ENCODE measurements at places on chromosomes 16 and 17.
A peak's percentile ranks its signal among the peaks of the same experiment; 100 is the strongest.

DNA sequence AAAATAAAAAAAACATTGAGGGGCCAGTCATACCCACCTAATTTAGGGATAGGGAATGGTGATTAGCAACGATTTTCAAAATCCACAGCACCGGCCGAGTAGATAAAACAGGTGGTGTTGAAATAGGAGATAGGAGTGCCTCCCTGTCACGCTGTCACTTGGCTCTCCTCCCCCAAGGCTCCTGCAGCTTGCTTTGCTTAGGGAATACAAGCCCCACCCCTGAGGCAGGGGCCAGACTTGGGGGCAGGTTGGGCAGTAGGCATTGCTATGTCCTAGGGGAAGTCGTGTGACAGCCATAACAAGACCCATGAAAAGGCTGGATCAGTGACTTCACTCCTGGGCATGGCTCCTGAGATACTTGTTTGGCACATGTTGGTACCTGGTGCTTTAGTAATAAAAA is 25.8 kb downstream of the POLR2A start:
- ATAC-seq, result no peak

GRCh38 chr16:54140057-54140787 is 146.4 kb downstream of the IRX3 start:
- no peak for ATAC-seq

DNA sequence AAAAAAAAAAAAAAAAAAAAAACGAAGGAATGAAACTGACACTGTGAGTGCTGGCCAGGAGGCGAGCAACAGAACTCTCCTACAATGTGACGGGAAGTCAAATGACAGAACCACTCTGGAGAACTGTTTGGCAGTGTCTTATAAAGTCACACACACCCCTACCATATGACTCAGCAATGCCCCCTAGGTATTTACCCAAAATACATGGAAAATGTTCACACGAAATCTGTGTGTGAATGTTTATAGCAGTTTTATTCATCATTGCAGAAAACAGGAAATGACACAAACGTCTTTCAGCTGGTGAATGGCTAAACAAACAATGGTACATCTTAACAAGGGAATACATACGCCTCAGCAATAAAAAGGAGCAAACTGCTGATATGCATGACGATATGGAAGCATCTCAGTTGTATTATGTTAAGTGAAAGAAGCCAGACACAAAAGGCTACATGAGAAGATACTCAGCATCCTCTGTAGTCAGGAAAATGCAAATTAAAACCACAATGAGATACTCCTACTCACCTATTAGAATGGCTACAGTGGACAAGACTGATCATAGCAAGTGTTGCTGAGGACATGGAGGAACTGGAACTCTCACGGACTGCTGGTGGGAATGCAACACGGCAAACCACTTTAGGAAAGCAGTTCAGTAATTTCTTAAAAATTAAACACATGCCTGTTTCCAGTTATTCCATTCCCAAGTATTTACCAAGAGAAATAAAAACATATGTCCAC is 74.7 kb downstream of the TBC1D16 start:
- ATAC-seq, result peak; percentile 52

DNA sequence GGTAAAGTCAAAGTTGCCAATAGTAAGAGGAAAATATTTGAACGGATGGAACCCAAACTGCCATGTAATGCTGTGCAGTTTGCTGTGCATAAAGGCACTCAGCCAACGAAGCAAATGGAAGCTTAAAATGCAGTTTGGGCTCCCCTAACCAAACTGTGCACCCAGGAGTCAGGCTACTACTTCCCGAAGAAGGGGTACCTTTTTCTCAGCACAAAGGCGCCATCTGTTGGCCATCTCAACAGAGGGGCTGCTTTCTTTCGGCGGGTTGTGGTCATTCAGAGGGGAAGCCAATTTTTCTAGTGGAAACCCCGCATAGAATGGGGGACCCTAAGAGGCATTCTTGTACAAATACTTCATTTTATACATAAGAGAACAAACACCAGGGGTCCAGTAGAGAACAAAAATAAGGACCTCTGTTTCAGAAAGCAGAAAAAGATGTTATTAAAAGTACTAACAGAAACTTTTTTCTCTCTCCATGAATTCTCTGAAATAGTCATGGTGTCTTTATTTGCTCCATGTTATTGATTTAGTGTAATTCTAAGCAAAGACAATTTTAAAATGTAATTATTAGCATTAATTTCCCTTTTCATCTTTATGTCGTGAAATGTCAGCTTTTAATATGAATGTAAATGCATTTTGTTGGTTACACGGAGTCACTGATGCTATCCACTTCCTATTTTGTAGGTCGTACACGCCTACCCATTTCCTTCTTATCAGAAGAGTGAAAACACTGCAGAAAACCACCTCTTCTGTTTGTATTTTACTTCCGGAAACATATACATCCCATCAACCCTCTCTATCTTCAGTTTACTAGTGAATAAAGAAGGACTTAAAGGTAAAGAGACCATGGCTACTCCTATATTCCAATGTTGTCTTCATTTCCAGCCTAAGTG is 453.3 kb downstream of the KCNJ2 start:
- ATAC-seq, result no peak

DNA sequence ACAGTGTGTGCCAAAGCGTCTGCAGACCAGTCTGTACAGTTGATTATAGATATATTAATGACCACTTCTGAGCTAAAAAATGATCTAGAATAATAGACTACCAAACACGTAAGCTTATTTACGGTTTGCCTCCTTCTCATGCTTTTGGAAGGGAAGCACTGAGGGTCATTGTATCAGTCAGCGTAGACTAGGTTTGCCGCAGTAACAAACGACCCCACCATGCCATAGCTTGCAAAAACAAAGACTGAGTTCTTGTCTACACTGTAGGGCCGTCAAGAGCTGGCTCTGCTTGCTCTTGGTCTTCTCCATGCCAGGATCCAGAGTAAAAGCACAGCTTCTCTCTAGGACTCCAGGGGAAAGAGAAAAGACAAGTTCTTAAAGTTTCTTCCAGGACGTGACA is 680.7 kb downstream of the MAF start:
- no peak for ATAC-seq

DNA sequence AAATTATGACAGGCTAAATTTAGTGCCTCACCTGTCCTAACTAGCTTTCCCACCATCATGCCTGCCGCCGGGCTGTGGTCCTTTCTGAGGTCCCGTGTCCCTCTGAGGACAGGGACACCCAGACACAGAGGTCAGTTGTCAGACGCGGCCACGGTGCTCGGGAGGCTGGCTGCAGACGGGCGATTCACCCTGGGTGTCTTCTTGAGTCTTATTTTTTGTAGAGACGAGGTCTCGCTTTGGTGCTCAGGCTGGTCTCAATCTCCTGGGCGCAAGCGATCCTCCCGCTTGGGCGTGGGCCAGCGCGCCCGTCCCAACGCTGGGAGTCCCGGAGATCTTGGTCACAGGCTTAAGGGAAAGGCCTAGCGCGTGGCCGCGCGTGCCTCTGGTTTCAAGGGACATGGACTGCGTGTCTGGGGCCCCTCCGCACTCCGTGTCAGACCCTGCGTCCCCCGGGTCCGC is 797 bp upstream of the RAB11FIP3 start:
- no peak for ATAC-seq

DNA sequence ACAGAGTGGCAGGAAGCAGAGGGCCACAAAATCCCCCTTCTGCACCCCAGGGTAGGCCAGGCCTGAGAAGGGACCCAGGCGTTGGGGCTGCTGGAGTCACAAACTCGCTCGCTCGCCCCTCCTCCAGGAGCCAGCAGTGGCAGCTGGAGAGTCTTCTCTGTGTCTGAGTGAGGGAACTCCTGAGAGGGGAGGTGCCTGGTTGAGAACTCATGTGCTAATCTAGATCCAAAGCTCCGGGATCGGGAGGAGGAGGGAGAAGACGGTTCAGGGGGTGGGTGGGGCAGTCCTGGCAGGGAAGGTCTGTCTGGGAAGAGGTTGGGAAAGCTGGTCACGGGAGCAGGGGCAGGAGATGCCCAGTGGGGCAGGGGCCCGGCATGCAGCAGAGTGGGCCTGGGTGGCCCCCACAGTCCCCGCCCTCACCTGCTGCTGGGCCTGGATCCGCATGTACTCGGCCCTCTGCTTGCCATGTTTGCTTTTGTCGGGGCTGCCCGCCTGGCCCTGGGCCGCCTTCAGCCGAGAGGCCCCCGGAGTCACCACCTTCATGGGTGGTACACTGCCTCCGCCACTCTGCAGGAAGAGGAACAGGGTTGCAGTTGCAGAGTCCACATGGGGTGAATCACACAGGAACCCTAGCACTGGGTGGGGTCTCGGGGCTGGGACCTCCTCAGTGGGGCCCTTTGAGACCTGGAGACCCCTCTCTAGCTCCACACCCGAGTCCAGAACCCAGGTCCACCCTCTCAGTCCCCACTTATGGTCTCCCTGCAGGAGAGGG is 62.2 kb downstream of the SRCIN1 start:
- ATAC-seq, result no peak

- ATAC-seq, result peak; percentile 63
Observed at GRCh38 chr16:62225675-62226074, 189.4 kb upstream of the CDH8 start.

- peak; percentile 5 for ATAC-seq
Observed at GRCh38 chr17:44308865-44309264, 464 bp downstream of the RUNDC3A start.

DNA sequence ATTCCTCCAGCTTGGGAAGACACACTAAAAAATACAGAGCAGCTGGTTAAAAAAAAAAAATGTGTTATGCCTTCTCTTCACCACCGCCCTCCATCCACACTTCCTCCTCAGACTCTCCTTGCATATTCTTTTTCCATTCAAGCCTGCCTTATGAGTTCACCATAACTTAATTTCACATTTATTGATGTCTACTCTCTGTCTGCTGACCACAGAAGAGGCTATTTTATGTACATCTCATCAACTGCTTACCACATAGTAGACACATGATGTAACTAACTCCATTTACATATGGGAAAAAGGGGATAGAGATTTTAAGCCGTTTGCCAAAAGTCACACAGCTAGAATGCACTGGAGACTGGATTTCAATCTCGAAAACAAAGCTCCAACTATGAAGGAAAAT is 409.8 kb downstream of the CDH11 start:
- ATAC-seq, result no peak

DNA sequence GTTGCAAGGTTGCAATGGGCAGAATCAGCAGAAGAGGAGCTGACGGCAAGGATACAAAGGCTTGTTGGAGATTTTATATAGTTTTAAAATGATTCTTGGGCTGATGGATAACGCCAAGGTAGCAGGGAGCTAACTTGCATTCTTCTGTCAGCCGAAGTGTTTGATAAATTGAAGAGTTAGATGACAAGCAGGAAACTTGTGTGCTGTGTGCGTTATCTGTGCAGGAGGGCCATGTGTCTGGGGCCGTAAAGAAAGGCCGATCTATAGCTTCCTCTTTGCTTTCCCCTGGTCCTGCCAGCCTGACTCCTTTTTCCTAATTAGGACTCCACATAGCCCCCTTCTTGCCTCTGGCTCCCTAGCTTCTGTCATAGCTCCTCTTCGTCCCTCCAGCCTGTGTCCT is 6.7 kb upstream of the WWOX start:
- ATAC-seq, result no peak

DNA sequence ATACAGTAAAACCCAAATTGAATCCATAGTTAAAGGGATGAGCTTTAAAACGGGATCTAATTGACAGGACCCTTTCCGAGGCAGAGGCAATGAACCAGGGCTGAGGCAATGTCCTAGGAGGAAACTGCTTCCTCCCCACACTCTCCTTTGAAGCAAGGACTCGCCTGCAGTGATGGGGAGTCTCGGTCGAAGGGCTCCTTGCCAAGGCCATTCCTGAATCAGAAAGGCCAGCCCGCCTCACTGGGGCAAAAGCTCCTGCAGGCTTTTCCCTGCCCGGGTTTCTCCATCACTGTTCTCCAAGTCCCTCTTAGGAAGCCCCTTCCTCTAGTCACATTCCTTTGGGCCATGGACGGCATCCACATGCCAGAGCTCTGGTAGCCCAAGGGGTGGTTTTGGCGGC is 132.0 kb downstream of the RBFOX3 start:
- ATAC-seq, result no peak

GRCh38 chr17:27318633-27319032 is 24.7 kb downstream of the WSB1 start:
- peak; percentile 10 for ATAC-seq
